ENCODE measurements at places on chromosomes 4 and X.

DNA sequence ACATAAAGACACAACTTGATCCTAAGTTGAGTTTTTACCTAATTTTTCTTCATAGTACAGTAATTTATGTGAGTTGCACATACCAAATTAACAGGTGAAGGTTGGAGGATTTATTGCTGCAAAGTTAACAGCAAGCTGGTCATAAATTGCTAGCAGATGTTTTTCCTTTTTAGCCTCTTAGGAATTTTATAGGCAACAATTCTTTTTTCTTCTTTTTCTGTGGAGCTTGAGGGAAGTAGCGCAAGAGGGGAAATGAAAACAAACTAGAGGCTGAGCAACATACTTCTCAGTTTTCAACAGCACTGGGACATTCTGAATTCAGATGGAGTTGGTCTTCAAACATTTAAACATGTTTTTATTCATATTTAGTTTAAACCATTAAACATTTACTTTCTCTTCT is 63.7 kb upstream of the TLR2 start:
- DNase-seq, result no peak

- no peak for DNase-seq
These were observed 9.3 kb upstream of the CPE start for GRCh38 chr4:165369522-165369921.

DNA sequence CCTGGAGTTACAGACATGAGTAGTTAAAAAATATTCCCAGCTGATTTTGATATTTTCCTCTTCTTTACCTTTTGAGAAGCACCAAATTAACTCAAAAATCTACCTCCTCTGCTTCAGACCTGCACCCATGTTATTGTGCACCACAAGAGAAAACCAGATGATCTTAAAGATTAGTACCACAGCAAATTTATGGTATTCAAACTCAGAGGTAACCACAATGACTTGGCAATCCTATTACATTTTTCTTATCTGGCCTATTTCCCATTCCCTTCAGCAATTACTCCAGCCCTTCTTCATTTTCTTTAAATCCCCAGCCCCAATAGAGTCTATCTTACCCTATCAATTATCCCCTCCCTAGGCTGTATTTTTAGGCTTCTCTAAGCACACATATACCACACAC is 535.1 kb downstream of the FAT4 start:
- no peak for DNase-seq

GRCh38 chr4:186299291-186299690 is 33.3 kb downstream of the F11 start:
- DNase-seq, result no peak

GRCh38 chrX:135411893-135412292 is 9.9 kb upstream of the SMIM10L2A start:
- DNase-seq, result no peak

GRCh38 chr4:152697284-152698088 is 17.7 kb upstream of the TMEM154 start:
- DNase-seq, result no peak

GRCh38 chr4:149886786-149887490 is 71.3 kb upstream of the IQCM start:
- DNase-seq, result no peak

DNA sequence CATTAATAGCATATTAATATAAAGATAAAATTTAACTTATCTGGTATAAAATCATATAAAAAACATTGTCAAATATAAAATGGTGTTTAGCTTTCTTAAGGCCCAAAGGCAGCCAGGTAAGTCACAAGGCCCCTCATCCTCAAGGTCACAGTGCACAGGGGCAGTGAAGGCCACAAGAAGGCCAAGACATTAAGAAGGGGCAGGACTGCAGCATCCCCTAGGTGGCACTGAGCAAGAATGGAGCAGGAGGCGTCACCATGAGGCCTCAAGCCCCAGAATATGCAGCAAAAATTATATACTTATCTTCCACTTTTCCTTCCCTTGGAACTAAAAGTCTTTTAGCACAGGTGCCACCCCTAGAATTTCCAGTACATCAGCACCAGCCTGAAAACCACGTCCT is 49.5 kb upstream of the MAGEA8 start:
- no peak for DNase-seq

DNA sequence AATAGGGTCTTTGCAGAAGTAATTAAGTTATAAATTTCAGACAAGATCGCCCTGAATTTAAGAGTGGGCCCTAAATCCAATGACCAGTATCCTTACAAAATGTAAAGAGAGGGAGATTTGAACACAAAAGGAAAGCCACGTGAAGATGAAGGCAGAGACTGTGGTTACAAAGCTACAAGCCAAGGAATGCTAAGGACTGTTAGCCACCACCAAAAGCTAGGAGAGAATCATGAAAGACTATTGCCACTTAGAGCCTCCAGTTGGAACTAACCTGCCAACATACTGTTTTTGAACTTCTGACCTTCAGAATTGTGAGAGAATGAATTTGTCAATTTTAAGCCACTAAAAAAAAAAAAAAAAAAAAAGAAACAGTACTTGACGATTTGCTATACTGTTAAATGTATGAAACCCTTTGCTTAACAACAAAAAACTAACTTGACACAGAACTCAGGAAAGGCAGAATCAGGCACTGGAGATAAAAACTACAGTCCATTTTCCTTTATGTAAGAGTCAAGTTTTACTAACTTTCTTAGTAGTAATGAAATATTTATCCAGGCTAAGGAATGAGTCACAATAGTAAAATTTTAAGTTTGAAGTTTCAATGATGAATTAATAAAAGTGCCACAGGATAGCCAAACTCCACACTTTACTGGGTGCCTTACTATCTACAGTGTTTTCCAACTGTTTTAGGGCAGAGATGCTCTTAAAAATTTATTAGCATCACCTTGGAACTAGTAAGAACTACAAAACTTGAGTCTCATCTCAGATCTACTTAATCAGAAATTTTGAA is 25.1 kb downstream of the DHX15 start:
- DNase-seq, result no peak

DNA sequence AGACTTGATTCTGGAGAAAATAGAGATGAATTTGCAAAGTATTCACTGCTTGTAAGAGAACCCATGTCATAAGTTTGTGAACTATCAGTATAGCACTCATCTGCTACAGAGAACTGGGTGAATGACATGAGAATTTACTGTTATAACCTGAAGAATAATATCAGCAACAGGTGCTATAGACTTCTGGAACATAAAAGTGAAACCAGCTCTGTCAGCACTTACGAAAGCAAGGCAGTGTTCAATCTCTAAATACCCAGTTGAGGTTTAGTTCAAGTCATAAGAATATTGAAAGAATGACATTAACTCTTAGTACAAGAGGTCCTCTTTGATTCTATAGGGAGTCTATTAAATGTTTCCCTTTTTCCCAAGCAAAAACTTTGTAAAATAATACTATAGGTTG is 232.9 kb upstream of the ANKRD50 start:
- no peak for DNase-seq

- DNase-seq, result no peak
These were observed 5.3 kb upstream of the RASL11B start for GRCh38 chr4:52856801-52857200.

All from stimulated activated CD4-positive, alpha-beta T cell treated with anti-CD3 and anti-CD28 coated beads, Interleukin-1b, Interleukin-23, amount 100 ng/mL, for 24 hours (primary cell).